NCI-H1092 (cell line): ENCODE measurements at places on chromosomes 16 and 17.

GRCh38 chr16:85094812-85095211 lies 17.5 kb downstream of the CIBAR2 start:
- DNase-seq: no peak

GRCh38 chr17:66959641-66960375 lies 4.7 kb upstream of the CACNG4 start:
- DNase-seq: no peak

DNA sequence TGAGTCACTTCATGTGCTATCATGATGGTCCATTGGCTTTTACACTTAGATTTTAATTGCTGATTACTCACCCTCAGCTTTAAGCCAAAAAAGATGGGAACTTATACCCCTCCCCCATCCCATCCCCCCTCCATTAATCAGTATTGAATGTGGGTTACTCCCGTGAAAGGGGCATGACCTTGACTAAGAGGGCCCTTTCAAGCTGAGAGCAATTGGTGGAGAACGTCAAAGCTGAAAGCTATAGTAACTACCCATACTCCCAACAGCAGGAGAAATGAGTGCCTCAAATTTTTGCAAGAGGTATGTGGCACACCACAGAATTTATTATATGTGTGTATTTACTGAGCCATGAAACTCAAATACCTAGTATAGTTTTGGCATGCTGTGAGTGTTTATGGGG lies 99.7 kb upstream of the CDH8 start:
- no peak for DNase-seq

- peak; percentile 29 for DNase-seq
These were observed 15.0 kb downstream of the ZNF213 start for GRCh38 chr16:3149630-3150345.

DNA sequence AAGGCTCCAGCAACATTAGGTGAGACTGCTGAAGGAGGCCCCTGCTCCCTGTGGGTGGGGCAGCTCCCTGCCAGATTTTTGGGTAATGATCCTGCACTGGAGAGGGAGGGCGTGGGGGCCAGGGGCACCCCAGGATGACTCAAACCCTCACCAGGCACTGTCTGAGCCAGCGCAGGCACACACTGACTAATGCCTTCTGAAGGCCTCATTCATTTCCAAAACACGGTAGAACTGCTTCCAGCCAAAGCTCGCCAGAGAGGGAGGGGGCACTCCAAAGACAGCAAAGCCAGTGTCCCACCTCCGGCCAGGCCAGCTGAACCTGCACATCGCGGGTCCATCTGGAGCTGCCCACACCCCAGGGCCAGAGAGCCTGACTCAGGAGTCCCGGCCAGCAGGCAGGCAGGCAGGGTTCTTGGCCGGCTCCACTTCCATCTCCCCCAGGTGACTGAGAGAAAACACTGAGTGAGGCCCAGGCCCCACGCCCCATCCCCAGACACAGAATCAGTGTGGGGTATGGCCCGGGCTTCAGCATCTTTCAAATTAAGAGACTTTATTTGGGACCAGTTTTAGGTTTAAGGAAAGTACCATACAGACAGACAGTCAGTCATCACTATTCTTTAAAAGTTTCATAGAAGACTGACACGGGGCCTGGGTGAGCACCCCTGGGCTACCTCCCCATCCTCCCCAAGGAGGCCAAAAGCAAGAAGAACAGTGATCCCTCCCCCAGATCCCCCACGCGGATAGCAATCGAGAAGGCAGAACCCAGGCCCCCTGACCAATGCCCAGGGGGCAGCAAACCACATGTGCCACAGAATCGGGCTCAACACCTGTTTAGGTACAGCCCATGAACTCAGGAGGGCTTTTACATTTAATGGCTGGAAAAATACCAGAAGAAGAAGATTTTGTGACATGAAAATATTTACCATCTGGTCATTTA lies 2.3 kb downstream of the PIEZO1 start:
- no peak for DNase-seq

- no peak for DNase-seq
These were observed 665 bp upstream of the AKAP1 start for GRCh38 chr17:57084361-57084801.

- DNase-seq: no peak
These were observed 22.7 kb upstream of the SRCIN1 start for GRCh38 chr17:38628441-38628840.

- DNase-seq: no peak
These were observed 73.1 kb downstream of the KSR1 start for GRCh38 chr17:27529230-27529796.

GRCh38 chr17:37710344-37710886 lies 34.4 kb downstream of the HNF1B start:
- DNase-seq: peak; percentile 61

DNA sequence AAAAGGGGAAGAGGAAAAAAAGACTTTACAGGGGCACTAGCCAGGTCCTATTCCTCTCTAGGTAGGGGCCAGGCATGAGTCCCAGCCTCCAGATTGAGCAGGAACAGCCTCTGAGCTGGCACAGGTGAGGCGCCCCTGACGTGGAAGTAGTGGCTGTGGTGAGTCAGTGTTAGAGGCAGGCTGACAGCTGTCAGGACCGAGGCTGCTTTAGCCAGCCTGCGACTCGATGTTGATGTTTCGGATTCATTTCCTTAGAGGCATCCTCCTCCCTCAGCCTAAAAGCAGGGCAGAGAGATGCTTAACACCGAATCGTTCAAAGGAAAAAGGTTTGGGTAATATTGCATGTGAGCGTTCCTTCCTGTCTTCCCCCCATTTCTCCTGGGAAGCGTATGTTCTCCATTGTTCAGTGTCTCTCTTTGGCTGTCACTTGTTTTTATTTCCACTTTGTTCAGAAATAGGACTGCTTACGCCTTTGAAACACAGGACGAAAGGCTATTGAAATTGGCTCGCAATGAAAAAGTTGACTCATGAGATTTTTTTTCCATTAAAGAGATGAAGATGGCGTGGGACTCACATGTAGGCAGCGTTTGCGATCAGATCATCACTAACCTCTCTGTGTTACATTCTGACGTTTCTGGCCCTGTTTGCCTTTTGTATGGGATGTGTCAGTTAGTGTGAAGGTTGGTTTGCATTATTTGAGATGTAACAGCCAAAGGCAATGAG lies 1.3 kb downstream of the KIAA0513 start:
- no peak for DNase-seq

GRCh38 chr17:77610972-77611521 lies 347.5 kb upstream of the TNRC6C start:
- no peak for DNase-seq
